Nucleus accumbens (tissue), 56 donors: ENCODE measurements at places on chromosomes 5 and 9.

- no peak for DNase-seq
These were observed 96.0 kb downstream of the AK8 start for GRCh38 chr9:132782037-132782436.

DNA sequence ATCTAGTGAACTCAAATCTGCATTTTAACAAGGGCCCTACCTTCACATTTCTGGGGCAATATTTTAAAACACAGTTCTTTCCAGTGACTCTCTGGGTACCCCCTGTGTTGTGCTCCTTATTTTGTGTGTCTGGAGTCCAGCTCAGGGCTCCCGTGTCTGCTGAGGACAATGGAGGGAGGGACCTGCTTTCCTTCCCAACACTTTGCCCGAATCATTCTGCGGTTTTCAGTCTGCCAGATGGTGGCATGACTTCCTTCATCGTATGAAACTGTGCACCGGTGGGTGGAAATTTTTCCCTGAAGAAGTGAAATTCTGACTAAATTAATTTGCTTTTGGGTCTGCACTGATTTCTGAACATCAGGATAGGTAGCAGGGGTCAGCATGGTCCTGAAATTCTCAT, 153.6 kb upstream of the CD180 start:
- no peak for DNase-seq

GRCh38 chr9:71743217-71743705, 25.1 kb downstream of the CEMIP2 start:
- DNase-seq = no peak

DNA sequence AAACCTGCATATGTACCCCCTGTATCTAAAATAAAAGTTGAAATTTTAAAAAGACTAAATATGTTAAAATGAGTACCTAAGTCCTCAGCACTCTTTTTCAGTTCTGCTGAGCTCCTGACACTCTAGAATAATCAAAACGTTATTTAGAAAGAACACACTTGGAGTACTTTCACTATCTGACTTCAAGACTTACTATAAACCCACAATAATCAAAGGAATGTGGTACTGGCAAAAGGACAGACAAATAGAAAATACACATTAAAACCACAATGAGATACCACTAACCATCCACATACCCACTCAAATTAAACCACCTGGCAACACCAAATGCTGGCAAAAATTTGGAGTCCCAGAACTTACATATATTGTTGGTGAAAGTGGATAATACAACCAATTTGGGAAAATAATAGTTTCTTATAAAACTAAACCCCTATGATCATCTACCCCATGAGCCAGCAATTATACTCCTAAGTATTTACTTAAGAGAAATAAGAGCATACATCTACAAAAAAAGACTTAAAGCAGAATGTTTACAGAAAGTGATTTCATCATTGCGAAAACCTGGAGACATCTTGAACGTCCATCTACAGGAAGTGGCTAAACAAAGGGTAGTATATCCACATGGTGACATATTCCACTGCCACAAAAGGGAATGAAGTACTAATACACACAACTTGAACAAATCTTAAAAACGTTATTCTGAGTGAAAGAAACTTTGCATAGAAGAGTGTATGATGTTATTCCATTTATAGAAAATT, 12.8 kb upstream of the PRSS3 start:
- DNase-seq = no peak

DNA sequence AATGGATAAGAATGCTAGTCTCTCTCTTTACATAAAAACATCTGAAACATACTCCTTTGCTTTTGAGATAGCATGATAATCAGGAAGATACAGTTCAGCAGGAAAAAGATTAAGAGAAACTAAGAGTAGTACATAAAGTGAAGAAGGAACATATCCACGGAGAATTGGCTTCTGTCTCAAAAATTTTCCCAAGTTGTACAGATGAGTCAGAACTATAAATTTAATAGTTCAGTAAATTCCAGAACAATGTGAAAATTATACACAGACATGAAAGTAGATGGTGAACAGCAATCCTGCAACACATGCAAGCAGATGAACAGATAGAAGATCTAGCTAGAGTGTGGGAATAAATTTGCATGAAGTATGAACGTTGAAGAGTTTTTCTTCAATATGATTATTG, 691.4 kb upstream of the RIOK2 start:
- no peak for DNase-seq

DNA sequence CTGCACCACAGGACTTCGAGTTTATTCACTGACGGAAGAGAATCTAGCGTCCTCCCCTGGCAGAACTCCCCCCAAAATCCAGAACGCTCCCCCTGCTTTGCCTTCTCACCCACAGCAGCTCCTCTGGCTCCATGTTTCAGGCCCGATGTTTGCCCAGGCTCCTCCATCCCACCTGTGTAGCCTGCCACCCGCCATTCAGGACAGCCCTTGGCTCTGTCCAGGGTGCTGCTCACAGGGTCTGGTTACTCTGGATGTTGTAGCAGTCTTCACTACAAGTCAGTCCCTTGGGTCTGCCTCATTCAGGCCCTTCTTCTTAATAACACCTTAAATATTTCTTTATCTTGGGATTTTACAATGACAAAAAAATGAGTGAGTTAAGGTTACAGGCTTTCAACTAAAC, 41.3 kb upstream of the SV2C start:
- no peak for DNase-seq

DNA sequence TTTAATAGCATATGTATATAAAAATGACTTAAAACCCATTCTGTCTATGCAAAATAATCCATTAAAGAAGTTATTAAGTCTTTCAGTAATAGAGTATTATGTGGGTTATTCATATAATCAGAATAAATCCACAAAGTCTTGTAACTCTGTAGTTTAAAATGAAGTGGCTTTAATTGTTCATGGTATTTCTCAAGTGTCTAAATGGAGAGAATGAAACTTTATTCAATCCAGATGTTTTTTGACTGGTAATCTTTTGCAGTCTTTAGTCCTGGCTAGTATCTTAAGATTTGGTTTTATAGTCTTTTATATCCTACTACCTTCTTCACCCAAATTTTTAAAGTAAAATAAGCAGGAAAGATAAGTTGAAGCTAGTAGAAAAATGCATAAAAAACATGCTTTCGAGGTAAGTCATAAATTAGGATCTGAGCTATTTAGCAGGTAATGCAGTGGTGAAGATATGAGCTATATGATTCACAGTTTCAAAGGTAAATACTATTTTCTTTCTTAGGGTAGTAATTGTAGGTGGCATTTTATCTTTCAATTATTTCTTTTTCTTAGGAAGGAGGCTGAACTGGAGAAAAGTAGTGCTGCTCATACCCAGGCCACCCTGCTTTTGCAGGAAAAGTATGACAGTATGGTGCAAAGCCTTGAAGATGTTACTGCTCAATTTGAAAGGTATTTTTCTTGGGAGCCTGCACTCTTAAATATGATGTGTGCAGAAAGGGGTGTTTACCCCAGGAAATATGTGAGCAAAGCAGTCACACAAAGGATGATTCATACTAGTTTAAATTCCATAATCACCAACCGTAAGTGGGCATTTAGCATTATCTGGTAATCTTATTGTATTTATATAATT, 17.9 kb downstream of the HMMR start:
- no peak for DNase-seq

- DNase-seq = no peak
These were observed 5.4 kb upstream of the CNTRL start for GRCh38 chr9:121069396-121069795.

DNA sequence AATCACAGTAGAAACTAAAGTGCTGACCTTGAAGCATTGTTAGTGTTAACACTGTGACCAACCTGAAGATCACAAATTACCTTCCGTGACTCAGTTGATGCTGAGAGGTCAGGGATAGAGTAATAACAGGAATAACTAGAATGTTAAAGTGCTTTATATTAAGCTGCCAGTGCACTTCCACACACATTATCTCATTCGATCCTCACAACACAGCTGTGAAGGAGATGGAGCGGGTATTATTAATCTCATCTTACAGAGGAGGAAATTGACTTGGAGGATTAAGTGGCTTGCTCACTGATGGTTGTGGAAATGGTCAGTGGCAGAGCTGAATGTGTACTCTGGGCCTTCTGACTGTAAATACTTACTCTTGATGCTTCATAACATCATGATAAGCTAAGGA, 252.5 kb upstream of the DMRT1 start:
- DNase-seq = no peak

DNA sequence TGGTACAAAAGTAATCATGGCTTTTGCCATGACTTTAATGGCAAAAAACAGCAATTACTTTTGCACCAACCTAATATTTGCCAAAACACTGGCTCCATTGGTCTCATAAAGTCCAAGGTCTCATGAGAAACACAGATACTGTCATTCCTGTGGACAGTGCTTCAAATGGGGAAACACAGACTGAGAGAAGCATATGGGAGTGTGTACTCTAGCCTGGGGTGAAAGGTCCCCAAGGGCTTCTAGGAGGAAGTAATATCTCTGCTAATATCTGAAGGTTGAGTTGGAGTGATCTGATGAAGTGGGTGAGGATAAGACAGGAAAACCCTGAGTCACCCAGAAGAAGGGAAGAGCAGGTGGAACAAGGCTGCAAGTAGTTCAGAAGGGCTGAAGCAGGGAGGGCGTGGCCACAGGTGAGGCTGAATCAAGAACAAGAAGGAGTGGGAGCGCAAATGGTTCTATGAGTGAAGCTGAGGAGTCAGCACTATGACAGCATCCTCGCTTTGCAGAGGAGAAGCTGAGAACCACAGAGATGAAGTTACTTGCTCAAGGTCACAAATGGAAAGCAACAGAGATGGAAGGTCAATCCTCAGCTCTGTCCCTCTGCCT, 164.1 kb downstream of the ASTN2 start:
- DNase-seq = no peak

- no peak for DNase-seq
These were observed 7.3 kb downstream of the GDA start for GRCh38 chr9:72156586-72156985.

- DNase-seq = no peak
These were observed 189.5 kb downstream of the ACTL7B start for GRCh38 chr9:108666240-108666784.
